ENCODE measurements at places on chromosomes 6 and 20.

- no peak for DNase-seq
Observed at GRCh38 chr6:5287205-5287965, 26.1 kb downstream of the FARS2 start.

GRCh38 chr6:8082954-8083858, 19.0 kb upstream of the BLOC1S5 start:
- DNase-seq, result no peak

- no peak for DNase-seq
Observed at GRCh38 chr6:17102258-17102870, 514 bp downstream of the STMND1 start.

DNA sequence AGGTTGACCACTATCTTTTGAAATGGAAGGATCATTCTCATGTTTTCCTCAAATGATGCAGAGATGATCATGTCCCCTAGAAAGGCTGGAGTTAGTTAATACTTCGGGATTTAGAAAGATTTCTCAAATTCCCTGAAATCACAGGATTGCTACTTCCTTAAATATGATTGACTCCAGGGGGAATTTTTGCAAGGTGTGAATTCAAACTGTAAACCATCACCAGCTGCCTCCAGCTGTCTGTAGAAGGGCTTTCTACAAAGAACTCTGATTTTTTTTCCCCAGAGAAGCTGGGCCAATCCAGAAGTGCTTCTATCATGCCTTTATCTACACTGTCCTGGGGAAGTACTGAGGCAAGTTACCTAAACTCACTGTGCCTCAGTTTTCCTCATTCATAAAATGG, 114.5 kb downstream of the EDN1 start:
- DNase-seq, result no peak

- DNase-seq, result no peak
Observed at GRCh38 chr6:10582774-10583508, 61.8 kb downstream of the GCNT2 start.

DNA sequence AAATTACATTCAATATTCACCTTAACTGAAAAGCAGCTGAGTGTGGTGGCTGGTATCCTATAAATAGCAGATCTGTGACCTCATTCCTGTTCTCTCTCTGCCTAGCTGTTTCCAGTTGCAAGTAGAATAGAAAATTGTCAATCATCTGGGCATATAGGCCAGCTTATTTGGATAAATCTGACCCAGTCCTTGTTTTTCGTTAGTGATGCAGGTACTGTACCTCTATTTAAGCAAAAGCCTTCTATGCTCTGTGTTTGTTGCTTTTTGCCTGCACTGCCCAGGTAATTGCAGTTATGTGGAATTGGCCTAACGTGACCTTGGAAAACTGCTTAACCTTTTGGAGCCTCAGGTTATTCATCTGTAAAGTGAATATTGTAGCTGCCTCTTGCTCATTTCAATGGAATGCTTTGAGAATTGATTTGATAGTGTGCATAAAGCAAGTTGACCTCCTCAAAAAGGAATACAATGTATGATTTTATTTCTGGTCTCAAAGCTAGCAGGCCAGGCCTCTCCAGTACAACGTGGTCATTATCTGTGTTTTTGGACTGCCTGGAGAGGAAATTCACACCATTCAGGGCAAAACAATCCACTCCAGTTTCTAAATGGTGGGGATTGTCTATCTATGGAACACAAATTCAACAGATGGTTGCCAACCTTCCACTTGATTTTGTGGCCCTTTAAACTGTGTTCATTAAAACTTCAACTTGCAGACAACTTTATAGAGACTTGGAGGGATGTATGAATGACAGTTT, 508.7 kb upstream of the CITED2 start:
- no peak for DNase-seq

DNA sequence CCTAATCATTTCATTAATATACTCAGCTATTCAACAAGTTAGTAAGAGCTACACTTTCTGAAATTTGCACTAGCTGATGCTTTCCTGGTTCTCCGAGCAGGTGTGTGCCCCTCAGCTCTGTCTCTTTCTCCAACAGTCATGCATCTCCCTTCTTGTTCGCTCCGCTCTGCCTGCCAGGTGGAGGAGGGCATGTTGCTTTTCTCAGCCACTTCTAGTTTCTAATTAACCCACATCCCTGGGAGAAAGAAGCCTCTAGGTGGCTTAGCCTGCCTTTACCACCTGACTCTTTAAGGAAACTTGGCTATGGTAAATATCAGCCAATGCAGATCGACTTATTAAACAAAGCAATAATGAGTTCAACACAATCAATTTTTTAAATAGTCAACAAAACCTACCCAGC, 34.2 kb downstream of the LRFN2 start:
- no peak for DNase-seq

- no peak for DNase-seq
Observed at GRCh38 chr6:56736804-56737203, 94.1 kb upstream of the DST start.

DNA sequence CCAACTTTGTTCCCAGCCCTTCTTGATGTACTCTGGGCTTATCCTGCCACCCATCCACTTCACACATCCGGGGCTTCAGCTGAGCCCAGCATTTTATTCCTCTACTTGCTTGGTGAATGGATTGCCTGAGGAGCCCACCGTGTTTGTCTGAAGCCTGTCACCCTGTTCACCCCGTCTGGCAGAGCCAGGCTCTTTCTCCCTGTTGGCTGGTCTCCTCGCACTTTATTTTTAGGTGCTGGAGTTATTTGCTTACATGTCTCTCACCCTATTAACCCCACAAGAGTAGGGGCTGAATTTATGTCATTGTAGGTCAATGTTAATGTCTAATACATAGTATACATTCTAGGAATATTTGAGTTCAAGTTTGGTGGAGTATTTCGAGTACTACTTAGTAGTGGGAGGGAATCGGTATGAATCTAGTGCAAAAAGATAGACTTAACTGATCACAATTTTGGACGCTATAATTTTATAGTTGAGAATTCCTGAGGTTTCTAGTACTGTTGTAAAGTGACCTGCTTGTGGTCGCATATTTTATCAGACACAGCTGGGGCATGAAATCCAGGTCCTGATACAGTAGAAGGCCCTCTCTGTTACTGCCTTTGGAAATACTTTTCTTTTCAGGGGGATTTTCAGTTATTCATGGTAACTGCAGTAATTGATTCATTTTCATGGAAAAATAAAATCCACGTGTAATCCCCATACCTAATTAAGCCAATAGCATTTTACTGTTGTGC, 10.8 kb downstream of the JARID2 start:
- no peak for DNase-seq

GRCh38 chr6:80543598-80544222, 437.2 kb downstream of the BCKDHB start:
- DNase-seq, result no peak

DNA sequence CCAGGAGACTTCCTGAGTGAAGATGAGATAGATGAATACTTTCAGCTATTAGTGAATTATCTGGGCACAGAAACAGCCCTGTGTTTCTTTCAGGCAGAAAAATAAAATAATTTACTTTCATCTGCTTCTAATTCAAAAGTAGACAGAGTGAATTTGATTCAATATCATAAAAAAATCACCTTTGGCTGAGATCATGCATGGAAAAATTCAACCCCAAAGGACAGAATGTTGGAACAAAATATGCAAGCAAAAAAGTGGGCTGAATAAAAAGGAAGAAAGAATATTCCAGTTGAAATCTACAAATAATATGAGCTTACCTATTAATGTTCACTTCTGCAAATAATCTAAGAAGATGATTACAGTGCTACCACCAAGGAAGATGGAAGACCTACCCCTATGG, 546.9 kb downstream of the TFAP2B start:
- no peak for DNase-seq

DNA sequence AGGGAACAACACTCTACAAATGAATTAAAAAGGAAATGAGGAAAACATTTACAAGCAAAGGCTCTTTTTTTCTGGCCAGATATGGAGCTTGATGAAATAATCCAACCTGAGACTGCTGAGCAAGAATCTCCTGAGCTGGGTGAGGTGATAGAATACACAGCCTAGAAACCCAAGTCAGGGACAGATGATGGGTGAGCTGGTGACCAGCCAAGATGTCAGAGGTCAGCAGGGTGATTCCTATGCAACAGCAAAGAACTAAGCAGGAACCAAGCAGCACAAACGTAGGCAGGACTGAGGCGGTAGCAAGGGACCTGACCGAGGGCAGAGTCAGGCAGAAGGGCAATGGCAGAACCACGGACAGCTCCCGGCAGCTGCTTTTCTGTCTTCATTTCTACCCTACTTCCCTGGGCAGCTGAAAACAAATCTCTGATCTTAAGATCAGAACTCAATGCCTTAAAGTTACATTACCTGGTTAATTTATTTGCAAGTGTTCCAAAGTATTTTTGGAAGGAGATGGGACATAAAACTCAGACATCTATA, 75.1 kb downstream of the CDC40 start:
- DNase-seq, result no peak

- no peak for DNase-seq
Observed at GRCh38 chr6:144696610-144697368, 411.7 kb downstream of the UTRN start.

DNA sequence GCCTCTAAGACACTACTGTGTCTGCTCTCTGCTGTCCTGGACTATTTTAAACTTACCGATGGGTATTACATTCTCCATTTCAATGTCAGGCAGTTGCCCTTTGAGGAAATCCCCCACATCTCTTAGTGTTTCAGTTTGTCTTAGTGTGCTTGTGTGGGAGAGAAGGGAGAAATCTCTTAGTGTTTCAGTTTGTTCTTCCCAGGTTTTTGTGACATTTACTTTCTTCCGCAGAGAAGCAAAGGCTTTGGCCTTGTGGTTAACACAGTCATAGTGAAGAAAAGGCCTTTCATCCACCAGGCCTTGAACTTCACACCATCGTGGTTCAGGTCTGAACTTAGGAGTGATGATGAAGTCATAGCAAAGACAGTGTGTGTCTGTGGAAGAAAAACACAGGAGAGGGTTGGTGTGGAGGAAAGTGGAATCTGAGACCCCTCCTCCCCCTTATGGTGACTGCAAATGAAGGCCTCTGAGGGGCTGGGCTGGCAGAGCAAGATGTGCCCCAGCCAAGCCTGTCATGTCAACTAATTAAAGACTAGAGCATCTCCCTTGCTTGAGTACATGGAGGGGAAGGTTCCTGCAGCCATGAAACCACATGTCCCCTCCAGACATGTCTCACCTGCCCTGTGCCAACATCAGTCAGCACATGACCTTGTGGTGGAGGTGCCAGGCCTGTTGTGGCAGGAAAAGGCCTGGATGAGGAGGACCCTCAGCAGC, 23.9 kb downstream of the RAET1L start:
- DNase-seq, result no peak

GRCh38 chr6:31268836-31269235, 3.1 kb downstream of the HLA-C start:
- no peak for DNase-seq
